ENCODE measurements at places on chromosomes 7 and 10. TPM values are rescaled to one million over a fixed set of nuclear protein-coding genes. Genes with fewer than 3 reads are reported as not detected.

MBL2 gene
- not detected for polyA plus RNA-seq

GRCh38 chr7:149385195-149385950, 75.5 kb downstream of the ZNF777 start:
- H3K4me3 ChIP-seq: no peak overlapping the region
- DNase-seq: no peak
- H3K27me3 ChIP-seq: no peaks in the 10 kb centered on the region

DNA sequence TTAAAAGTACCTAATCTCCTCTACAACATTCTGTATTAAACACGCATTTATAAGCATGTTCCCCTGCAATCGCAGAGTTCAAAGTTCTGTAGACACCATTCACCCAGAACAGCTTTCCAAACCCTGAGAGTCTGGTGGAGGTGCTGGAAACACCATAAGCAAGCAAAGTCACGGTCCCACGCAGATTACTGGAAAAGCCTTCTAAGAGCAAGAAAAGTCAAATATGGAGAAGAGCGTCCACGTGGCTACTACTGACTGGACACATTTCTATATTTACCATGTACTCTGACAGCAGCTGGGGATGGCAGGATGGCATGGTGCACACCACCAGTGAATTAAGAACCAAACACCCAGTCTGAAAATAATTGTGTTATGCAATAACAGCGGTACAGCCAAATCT, 97.7 kb downstream of the PARD3 start:
- H3K27me3 ChIP-seq: no peaks in the 10 kb centered on the region
- H3K4me1 ChIP-seq: peaks cover 14% of the 10 kb centered on the region
- H3K27ac ChIP-seq: no peak overlapping the region

DNA sequence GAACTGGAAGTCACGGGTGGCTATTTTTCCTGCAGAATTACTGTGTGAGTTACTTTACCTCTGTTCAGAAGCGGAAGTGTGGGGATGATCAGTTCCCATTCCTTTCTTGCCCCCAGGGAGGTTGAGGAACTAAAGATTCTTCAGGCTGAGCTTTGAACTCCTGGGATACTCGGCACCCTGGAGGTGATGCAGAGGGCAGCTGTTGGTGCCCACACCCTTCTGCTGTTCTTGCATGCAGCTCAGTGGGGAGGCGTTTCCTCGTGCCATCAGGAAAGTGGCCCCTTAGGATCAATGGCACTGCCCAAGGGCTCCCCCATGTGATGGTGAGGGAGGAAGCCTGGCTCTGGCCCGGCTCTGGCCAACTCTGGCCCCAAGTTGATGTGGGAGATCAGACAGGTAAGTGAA, 44.7 kb upstream of the MXI1 start:
- no peaks in the 10 kb centered on the region for H3K4me1 ChIP-seq
- H3K27me3 ChIP-seq: peaks cover 57% of the 10 kb centered on the region
- no peak overlapping the region for H3K27ac ChIP-seq
- no peak overlapping the region for H3K4me3 ChIP-seq

GRCh38 chr7:42392826-42393225, 155.8 kb upstream of the GLI3 start:
- no peaks in the 10 kb centered on the region for H3K36me3 ChIP-seq
- H3K27me3 ChIP-seq: peaks cover 1% of the 10 kb centered on the region
- H3K27ac ChIP-seq: no peak overlapping the region
- DNase-seq: no peak

CNPY1 gene
- not detected for polyA plus RNA-seq

DNA sequence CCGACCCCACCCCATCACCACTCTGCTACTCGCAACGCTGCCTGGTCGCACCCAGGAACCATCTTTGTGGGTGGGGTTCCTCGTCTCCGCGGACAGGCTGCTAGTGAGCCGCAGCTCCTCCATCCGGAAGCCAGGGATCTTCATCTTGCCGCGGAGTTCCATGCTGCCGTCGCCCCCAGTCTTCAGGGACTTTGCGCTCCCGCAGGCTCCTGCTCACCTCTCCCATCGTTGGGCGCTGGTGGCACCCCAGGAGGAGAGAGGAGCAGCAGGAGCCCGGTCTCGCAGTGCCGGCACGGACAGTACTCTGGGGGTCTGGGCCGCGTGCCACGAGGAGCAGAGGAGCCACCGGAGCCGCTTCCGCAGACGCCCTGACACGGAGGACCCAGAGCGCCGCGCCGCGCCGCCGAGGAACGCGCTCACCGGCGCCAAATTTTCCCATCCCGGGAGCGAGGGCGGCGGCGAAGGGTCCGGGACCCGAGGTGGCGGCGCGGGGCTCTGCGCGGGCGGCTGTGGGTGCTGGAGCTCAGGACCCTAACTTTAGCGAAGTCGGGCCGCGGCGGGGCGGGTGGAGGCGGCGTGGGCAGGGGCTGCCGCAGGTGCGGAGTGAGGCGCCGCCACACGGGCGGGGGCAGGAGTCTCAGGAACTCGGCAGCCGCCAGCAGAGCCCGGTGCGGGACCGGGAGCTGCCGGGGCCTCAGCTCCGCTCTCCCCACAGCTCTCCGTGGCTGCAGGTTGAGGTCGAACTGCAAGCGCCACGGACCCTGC, 750.1 kb upstream of the SORCS1 start:
- H3K4me1 ChIP-seq: no peaks in the 10 kb centered on the region
- H3K27ac ChIP-seq: no peak overlapping the region
- H3K27me3 ChIP-seq: no peaks in the 10 kb centered on the region
- DNase-seq: no peak

STOX1 gene
- not detected for polyA plus RNA-seq

DNA sequence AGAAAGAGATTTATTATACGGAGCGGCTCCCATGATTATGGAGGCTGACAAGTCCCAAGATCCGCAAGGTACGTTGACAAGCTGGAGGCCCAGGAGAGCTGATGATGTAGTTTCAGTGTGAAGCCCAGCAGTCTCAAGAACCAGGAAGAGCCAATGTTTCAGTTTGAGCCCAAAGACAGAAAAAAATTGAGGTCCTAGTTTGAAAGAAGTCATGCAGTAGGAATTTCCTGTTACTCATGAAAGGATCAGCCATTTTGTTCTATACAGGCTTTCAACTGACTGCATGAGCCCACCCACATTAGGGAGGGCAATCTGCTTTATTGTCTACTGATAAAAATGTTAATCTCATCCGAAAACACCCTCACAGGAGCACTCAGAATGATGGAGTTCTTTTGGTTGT, 51.5 kb downstream of the CCDC71L start:
- H3K27ac ChIP-seq: peak overlapping the region; percentile 75
- H3K4me1 ChIP-seq: peaks cover 17% of the 10 kb centered on the region
- H3K4me3 ChIP-seq: no peak overlapping the region
- DNase-seq: peak; percentile 91

SP4 gene
- polyA plus RNA-seq: 0.85 TPM

C10orf62 gene
- not detected for polyA plus RNA-seq

DNA sequence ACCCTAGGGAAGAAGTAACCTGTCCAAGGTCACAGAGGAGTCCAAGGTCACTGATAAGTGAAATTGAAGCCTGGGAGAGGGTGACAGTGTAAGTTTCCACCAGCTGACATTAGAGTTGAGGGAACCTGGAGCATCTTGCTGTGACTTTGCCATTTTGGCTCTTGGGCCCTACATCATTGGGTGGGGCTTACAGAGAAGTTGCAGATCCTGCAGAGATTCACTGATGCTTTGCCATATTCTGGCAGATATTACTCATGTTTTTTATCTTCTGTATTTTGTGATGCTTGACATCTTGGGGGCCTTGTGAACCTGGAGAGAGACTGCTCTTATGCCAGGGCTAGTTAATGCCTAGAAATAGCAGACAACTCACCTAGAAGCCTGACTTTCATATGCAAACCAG, 36.5 kb downstream of the SMKR1 start:
- no peak overlapping the region for H3K4me3 ChIP-seq
- no peaks in the 10 kb centered on the region for H3K4me1 ChIP-seq
- H3K27me3 ChIP-seq: peaks cover 25% of the 10 kb centered on the region
- DNase-seq: no peak
- H3K27ac ChIP-seq: no peak overlapping the region

- H3K4me3 ChIP-seq: no peak overlapping the region
- H3K36me3 ChIP-seq: no peaks in the 10 kb centered on the region
- H3K4me1 ChIP-seq: no peaks in the 10 kb centered on the region
- DNase-seq: no peak
- H3K27ac ChIP-seq: no peak overlapping the region
Observed at GRCh38 chr10:45450866-45451265, 76.8 kb downstream of the ALOX5 start.

DNA sequence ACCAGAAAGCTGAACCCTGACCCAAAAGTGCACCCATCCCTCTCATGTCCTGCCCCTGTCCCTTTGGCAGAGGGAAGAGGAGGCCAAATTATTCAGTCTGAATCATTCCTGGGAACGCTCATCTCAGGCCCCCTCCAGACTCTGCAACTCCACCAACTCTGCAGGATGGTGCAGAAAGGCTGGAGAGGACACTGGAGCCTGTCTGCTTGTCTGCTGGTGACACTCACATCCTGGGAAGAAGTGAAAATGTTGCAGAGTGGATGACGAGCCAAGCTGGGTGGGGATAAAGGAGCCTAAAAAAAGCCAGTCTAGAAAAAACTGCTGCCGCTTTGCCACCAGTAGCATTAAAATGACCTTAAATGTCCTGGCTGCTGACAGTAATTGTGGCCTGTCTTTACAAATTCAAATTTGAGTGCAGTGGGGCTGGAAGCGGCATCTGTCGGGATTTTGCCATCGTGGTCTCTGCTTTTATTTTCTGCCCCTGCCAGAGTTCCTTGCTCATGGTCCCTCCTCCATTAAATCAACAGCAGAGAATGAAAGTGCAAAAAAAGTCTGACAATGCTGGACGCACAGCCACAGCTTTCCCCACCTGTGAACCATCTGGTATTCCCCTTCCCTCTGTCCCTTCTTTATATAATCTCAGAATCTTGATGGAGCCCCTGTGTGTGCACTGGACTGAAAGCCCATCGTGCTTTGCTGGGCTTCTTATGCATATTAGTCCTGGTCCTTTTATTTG, 63.9 kb downstream of the STK17A start:
- no peaks in the 10 kb centered on the region for H3K27me3 ChIP-seq
- DNase-seq: peak; percentile 60
- H3K4me3 ChIP-seq: peak overlapping the region; percentile 0

DNA sequence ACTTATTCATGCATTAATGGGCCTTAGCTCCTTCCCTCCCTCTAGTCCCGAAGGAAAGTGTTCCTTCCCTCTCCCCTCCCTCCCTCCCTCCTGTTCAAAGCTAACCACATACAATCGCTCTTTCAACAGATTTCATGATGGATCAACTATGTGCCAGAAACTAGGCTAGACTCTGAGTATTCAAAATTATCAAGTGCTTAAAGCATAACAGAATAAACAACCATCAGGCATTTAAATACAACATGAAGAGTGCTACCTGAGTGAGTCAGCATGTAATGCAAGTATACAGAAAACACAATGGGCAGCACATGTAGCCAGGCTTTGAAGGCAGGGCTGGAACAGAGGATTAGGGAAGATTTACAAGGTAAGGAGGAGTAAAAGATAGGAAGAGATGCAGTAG, 11.3 kb downstream of the CHCHD3 start:
- peaks cover 2% of the 10 kb centered on the region for H3K4me1 ChIP-seq
- DNase-seq: no peak
- H3K27ac ChIP-seq: no peak overlapping the region
- H3K4me3 ChIP-seq: no peak overlapping the region
- no peaks in the 10 kb centered on the region for H3K27me3 ChIP-seq

DNA sequence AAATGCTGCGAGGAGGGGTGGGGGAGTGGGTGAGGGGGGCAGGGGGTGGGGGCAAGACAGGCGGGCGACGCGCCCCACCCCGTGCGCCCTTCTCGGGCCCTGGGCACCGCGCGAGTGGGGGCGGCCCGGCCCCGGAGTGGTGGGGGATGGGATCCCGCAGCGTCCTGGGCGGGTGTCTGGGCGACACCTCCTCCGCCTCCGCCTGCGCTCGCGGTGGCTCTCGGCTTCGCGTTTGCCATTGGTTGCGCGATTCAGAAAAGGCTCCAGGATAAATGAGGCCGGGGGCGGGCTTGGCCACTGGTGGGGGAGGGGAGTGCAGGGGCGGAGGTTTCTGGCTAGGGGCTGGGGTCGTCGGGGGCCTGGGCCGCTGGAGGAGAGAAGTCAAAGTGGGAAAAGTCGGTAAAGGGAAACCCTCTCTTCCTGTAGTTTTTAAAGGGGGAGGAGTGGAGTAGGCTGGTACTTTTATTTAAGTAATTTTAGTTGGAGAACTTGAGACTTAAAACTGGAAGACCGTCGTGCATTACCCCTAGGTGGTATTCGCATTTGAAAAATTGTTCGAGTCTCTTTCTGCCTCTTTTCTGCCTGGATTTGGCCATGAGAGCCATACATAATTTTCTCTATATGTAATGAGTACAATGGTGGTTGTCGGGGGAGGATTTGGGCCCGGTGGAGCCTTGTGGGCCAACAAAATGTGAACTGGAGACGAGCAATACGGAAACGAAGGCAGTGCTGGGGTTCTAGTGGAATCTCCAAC, 992 bp upstream of the IGF2BP3 start:
- no peaks in the 10 kb centered on the region for H3K36me3 ChIP-seq
- DNase-seq: peak; percentile 68
- H3K27ac ChIP-seq: peak overlapping the region; percentile 77
- peaks cover 2% of the 10 kb centered on the region for H3K4me1 ChIP-seq
- H3K27me3 ChIP-seq: no peaks in the 10 kb centered on the region

DNA sequence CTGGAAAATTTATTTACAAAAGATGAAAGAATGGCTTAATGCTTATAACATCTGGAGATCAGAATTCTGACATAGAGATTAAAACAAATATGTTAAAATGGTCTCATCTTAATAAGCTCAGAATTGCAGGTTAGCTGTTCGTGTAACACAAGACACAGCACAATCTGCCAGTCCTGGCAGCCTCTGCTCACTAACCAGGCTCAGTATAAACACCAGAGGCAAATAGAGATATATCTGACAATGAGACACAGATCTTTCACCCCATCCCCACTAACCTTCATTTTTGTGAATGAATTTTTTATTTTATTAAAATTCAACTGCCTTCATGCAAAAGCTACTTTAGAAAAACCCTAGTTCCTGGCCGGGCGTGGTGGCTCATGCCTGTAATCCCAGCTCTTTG, 51.8 kb downstream of the RELN start:
- H3K27ac ChIP-seq: no peak overlapping the region
- H3K36me3 ChIP-seq: no peaks in the 10 kb centered on the region
- no peak for DNase-seq
- no peaks in the 10 kb centered on the region for H3K27me3 ChIP-seq
- H3K4me3 ChIP-seq: no peak overlapping the region

GRCh38 chr10:133445268-133445732, 8.4 kb upstream of the SCART1 start:
- H3K27ac ChIP-seq: no peak overlapping the region
- H3K27me3 ChIP-seq: no peaks in the 10 kb centered on the region
- H3K4me3 ChIP-seq: no peak overlapping the region
- no peaks in the 10 kb centered on the region for H3K4me1 ChIP-seq
- no peaks in the 10 kb centered on the region for H3K36me3 ChIP-seq
